ENCODE measurements at places on chromosomes 4 and X.

- no peak for DNase-seq
Measured at GRCh38 chr4:39054497-39054896, 7.5 kb upstream of the KLHL5 start.

DNA sequence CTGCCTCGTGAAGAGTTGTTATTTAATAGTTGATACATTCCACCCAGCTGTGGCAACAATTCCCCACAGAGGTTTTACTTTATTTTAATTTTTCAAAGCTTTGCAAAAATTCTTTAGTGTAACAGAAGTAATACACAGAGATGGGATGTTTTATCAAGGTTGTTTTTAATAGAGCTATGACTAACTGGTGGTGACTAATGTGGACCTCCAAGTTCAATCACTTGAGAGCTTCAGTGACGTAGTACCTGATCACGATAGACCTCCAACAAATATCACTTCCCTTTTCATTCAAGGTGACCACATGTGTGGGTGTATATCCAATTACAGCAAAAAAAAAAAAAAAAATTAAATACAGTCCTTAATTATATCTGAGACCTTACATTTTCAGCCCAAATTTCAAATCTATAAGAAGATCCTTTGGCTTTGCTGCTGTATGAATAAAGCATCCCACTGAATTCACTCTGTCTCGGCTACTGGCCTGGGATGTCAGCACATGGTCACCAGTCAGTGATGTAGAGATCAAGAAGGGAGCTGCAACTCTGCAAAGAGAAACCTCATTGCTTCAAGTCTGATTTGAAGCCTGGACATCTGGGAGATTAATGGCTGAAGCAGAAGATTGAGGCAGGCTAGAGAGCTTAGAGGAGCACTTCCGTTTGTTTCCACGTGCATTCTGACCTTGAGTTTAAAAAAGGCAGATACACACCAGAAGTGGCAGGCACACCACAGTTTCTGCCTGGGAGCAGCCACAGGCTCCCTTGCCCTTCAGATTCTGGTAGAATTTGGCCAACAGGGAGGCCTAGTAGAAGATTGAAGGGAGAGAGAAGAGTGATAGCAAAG, 345.9 kb upstream of the NOCT start:
- no peak for DNase-seq

DNA sequence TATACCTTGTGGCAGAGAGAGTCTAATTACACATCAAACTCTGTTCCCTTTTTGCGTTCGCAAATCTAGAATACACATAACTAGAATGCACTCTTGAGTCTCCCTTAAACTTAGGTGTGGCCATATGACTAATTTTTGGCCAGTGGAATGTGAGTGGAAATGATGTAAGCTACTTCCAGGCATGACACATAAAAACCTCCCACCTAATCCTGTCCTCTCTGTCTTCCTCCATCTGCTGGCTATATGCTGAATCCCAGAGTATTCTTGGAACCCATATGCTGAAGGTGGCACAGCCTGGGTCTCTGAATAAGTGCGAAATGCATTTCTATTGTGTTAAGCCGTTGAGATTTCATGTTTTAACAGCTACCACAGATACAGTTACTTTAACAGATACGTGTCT, 269.9 kb upstream of the NRK start:
- no peak for DNase-seq

GRCh38 chr4:148064451-148064850, 332.6 kb downstream of the ARHGAP10 start:
- DNase-seq, result no peak

DNA sequence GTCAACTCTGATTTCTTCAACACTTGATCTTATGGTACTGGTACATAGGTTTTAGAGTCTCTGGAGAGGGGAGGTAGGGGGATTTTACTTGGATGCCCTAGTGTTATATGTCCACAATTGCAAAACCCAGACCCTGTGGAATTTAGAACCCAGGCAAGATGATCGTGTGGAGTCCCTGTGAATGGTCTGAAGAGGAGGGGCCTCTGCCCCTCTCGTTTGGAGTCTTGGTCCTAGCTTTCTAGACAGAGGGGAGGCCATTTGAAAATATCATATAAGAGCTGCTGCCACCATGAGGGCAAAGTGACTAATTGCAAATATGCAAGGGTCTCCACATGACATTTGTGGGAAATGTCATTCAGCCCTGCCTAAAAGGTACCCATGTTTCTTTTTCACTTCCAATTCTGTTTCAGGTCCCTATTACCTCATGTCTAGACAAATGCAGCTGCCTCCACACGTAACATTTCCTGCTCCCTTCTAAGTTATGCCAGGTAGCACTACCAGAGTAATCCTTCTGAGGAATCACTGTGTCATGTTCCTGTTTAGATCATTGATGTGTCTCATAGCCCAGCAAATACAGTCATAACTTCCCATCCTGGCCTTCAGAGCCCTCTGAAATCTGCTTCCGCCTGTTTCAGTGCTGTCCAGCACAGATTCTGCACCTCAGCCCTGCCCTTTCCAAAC, 126.8 kb downstream of the KLHL8 start:
- peak; percentile 3 for DNase-seq

DNA sequence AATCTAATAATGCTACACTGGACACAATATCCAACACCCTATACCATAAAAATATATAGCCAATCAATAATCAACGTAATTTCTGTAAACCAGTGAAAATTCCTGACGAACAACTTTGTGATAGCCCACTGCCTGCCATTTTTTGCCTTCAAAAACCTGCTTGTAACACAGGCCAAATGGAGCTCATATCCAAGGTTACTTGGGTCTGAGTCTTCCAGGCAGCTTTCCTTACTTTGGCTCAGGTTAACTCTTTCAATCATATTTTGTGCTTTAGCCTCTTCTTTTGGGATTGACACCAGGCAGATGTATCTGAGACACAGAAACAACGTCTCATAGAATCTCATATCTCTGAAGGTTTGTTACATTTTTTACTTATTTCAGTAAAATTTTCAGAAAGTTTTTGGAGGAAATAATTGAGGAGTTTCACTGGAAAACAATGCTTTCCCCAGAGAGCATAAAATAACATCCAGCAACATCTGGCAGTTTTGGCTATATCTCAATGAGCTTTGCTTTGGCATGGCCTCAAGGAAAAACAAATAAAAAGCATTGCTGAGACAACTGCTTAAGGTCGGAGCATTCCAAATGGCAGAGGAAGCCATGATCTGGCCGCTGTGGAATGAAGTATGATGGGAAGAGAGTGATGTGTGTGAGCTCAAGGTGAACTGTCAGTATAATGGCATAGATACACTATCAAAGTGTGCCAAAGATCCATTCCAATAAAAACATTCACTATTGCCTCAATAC, 162.9 kb upstream of the SPIN4 start:
- DNase-seq, result no peak

- no peak for DNase-seq
Measured at GRCh38 chrX:46168254-46168653, 377.0 kb downstream of the ZNF674 start.

DNA sequence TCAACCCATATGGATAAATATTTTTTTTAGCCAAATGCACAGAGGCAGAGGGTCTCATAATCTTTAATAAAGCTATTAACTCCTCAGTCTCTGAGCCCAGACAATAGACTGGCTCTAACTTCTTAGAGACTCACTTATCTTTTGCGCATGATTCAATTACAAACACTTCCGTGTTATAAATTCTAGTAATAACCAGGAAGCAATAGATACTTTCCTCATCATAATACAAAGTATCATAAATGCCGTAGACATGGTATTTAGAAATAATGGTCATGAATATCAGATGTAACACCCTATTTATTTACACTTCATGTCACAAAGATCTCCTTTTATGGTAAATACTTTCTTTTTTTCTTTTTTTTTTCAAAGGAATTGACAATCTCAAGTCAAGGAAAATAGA, 4.4 kb upstream of the GIMD1 start:
- DNase-seq, result no peak

- no peak for DNase-seq
Measured at GRCh38 chr4:177573507-177573906, 131.3 kb upstream of the AGA start.

GRCh38 chr4:78320349-78320935, 231.1 kb upstream of the ANXA3 start:
- DNase-seq, result no peak

GRCh38 chrX:110985470-110985869, 110.5 kb upstream of the PAK3 start:
- DNase-seq, result no peak

DNA sequence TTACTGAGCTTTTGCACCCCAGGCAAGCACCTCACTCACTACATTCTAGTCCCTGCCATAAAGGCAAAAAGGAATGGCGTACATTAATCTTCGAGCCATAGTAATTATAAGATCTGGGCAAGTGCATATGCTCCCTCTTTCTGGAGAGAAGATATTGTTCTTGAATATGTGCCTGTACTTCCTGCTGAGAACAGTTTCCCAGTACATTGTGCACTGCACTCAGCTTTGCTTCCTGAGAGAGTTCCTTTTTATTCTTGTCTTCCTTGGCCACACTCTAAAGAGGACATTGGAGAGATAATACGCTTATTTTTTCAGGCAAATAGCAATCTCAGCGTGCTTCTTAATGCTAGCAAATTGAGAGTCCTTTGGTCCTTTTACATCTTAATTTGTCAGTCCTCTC, 909.0 kb upstream of the PCDH10 start:
- no peak for DNase-seq

- no peak for DNase-seq
Measured at GRCh38 chr4:121256887-121257466, 92.9 kb upstream of the TNIP3 start.

DNA sequence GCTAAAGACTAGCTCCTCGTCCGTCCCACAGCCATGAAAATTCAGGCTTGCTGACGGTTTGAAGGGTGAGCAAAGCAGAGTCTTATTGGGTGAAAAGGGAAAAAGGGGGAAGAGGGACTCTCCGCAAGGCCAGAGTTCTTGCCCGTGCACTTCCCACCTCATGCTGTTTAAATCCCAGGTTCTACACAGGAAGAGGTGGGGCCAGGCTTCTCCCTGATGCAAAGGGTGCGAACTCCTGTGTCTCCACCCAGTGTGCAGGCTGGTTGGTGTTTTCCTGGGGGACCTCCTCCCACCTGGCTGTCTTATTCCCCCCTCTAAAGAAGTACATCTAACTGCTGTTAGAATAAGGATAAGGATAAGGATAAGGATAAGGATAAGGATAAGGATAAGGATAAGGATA, 18.0 kb upstream of the LANCL3 start:
- DNase-seq, result no peak

DNA sequence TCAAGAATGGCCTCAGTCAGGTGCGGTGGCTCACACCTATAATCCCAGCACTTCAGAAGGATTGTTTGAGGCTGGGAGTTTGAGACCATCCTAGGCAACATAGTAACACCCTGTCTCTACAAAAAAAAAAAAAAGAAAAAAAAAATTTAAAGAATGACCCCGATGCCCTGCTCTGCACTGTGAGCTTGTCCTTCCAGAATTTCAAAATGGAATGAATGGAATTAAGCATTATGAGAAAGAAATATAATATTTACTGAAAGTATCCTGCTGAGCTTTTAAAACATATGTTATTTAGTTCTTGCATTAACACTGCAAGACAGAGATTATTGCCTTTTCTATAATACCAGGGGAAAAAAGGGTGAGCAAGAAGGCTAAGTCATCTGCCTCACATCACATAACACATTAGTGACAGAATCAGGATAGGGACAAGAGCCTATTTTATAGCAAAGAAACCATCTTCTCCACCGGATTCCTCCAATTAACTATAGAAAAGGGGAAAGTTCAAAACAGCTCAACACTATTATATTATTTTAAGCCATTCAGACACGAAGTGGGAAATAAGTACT, 41.9 kb upstream of the GAB1 start:
- no peak for DNase-seq

GRCh38 chr4:26238426-26238777, 82.4 kb upstream of the RBPJ start:
- DNase-seq, result no peak

Data from stimulated activated CD4-positive, alpha-beta T cell treated with anti-CD3 and anti-CD28 coated beads, Interleukin-4, amount 100 ng/mL, for 4 hours (primary cell).